ENCODE measurements at places on chromosomes 3 and 15.
A peak's percentile ranks its signal among the peaks of the same experiment; 100 is the strongest.

- no peak for DNase-seq
Observed at GRCh38 chr15:100049936-100050876, 291.6 kb downstream of the ADAMTS17 start.

DNA sequence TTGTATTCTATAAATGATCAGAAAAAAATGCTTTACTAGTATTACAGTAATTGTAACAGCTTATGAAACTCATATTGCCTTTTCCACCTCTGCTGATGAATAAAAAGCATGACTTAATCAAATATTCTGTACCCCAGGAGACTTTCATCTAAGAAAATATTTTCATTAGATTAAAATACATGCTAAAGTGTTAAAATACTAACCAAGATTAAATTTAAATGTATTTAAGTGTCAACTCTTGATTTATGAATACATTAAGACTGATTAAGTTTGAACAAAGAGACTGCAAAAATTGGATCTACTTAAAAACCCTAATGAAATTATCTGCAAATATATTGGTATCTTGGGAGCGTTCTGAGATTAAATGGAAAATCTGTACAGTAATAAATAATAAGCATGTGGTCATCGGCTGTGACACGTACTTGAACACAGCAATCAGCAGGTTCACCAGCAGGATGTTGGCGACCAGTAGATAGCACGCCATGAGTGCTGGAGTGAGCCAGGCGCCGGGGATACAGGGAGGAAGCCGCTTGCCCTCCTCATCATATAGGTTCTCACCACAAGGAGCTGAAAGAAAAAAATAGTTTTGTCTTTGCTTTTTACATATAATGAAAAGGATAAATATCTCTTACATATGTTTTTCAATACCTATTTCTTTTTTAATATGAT lies 36.6 kb upstream of the MTMR10 start:
- DNase-seq: no peak

DNA sequence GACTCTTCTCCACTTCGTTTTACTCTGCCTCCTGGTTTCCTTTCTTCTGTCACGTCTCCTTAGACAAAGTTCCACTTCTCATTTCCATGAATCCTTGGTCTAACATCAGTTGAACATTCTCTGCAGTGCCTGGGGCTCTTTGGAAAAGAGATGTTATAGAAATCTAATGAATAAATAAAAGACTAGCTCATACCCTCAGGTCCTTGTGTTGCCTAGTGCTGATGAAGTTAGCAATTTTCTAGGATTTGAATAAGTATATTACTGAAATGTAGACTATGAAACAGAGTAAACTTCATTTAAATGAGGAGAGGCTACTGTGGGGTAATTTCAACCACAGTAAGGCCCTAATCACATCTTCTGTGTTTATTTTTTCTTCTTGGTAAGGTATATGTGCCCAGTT lies 146.9 kb upstream of the CADPS start:
- DNase-seq: no peak

- no peak for DNase-seq
Observed at GRCh38 chr15:73388256-73388781, 19.6 kb upstream of the HCN4 start.

DNA sequence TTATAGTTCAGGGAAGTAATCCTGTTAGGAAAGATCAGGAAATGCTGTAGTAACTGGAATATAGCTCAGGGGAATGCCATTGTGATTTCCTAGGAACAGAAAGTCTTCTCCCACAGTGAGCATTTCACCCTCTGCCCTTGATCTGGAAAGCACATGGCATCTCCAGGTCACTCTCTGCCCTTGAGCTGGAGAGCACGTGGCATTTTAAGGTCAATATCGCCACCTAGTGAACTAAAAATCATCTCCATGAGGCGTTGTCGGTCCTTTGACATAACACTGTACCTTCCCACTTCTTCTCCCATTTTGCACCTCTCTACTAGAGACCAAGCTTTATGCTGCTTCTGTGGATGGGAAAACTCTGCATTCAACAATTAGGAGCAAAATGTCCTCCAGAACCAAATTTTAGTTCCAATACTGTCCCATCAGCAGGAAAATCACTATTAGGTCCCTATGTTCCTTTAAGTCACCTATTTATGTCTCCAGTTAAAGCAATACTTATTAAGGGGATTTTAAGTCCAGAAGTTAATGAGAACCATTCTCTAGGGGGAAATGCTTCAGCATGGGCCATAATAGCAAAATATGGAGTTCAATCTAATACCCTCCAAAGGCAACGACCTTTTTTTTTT lies 54.7 kb upstream of the GK5 start:
- peak; percentile 13 for DNase-seq

DNA sequence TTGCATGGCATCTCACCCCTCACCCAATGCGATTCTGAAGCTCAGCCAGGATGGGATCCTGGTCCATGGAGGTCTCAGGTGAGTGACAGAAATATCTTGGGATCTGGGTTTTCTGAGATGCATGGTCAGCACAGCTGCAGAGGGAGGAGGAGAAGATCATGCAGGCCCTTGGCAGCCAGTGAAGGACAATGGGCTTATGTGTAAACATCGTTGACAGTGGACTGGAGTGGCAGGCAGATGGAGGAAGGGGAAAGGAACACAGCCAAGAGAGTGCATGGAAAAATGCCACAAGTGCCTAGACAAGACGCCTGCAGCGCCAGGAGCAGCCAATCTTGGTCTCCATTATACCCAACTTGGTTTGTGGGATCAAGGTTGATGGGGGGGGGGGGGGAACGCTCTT lies 347.9 kb downstream of the MCTP2 start:
- no peak for DNase-seq

DNA sequence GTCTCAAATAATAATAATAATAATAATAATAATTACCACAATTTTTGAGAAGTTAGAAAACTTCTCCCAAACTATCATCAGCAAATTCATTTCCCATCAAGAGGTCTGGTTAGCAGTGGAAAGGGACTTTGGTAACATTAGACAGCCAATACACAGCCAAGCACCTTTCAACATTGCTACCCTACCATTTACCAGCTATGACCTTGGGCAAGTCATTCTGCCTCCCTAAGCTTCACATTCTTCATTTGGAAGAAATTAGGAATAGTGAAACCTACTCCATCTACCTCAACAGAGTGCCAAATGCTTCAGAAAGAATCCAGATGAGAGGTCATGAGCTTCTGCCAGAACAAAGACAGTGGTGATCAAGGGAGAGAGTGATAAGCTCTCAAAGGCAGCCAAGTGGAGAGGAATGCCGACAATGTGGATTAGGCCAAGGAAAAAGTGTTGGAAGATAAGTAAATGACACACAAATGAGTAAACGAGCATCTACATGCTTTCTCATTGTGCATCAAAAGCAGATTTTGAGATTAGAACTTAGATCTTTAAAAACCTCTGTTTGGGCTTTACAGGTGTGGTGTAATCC lies 42.9 kb upstream of the LPP start:
- no peak for DNase-seq

DNA sequence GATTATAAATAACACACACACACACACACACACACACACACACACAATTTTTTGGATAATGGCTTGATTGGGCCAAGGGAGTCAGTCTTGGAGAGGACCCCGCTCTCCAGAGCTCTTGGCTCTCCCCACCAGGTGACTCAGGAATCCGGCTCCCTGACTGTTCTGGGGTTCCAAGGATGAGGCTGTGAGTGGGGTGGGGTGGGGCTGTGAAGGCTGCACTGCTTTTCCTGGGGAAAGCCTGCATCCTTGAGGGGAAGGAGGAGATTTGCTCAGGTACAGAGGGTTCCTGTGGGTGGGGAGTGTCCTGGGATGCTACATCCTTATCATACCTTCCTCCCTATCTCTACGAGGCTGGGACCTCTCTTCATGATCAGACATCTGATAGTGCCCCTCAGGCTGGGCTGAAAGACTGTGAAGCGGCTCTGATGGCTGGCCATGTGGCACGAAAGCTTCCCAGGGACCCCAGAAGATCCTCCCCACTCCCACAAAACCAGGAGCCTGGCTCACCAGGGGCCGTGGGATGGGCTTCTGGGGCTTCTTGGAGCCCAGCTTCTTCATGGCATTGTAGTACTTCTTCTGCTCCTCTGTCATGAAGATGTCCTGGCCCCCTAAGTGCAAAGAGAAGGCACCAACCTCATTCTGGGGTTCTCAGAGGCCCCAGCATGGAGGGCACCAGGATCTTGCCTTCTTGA lies 59.2 kb downstream of the EXOG start:
- DNase-seq: no peak

DNA sequence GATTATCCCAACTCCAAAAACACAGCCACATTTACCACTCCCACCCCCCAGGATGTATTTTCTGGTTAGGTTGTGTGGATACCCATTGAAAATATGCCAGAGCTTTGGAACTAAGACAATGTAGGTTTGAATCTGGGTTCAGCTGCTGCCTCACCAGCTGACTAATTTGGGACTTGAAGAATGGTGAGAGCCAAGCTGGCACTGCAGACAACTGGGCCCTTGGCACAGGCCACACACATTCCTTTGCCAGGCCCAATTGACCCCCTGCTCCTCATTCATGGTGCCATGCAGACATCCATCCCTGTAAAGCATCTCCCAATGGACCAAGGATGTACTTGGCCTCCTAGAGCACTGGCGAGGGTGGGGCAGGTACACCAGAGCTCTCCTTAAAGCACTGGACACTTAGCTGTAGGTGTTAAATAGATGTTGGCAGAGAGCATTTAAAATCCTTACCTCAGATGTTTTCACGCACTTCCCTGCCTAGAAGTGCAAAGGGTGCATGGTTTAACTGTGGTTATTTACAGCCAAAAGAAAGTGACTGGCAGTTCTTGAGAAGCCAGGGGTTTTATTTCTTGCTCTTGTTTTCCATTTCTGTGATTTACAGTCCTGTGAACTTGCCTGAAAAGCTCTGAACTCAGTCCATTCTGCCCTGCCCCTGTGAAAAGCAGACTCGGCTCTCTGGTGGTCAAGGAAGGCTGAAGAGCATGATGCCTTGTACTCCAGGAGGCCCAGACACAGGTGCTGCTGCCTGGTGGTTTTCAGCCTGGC lies 138.5 kb downstream of the CLSTN2 start:
- DNase-seq: no peak

DNA sequence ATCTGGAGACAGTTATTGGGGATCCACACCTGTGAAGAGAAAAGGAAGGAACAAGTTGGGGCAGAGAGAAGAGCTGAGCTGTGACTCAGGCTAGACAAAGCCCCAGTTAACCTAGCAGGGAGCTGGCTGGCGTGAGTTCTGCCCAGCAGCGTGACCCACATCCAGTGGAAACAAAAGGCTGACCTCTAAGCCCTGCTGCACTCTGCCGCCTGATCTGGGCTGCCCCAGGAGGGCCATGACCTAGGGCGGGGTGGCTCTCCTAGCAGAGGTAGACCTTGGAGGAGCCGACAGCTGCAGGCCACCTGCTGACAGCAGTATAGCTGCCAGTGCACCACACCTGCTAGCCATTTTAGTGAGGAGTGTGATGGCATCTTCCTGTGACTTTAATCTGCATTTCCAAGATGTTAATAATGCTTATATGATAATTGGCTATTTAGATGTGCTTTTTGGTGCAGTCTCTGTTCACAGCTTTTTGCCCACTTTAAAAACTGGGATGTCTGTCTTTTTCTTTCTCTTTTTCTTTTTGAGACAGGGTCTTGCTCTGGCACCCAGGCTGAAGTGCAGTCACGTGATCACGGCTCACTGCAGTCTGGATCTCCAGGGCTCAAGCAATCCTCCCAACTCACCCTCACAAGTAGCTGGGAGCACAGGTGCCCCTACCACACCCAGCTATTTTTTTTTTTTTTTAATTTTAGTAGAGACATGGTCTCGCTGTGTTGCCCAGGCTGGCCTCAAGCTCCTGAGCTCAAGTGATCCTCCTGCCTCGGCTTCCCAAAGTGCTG lies 78.1 kb downstream of the LSM3 start:
- DNase-seq: no peak

DNA sequence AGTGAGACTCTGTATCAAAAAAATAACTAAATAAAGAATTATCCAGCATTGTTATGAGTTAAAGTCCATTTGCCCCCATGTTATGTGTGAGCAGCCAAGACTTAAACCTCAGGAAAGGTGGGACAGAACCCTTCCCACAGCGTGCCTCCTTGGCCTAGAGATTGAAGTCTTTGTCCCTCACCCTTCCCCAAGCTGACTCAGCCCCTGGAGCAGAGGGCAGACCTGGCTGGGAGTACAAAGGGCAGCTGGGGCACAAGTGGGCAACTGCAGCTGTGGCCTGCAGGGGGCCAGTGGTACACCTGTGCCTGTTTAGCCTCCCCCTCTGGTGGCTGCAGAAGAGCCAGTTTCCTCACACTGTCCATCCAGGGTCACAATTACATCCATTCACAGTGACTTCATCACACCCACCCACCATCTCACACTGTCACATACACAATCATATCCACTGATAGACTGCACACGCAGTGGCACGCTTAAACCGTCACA lies 940 bp upstream of the ACY1 start:
- DNase-seq: no peak

DNA sequence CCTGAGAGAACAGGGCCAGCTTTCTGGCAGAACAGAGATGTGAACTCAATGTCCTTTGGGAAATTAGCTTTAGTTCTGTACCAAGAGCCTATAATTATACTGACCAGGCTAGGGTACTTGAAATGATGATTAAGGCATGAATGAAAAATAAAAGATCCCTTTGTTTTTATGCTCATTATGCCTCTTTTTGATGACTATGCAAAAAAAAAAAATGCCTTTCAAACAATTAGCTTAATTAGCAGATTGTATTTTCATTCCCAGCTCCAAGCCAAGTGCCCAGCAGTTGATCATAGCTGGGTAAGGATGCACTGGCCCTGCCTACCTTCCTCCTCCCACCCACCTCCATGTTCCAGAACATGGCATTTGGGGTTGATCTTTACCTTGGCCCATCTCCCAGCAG lies 56.8 kb downstream of the LYZL4 start:
- DNase-seq: no peak

GRCh38 chr15:95043933-95044313 lies 812.6 kb downstream of the MCTP2 start:
- DNase-seq: no peak

GRCh38 chr15:40409366-40409765 lies 3.8 kb downstream of the IVD start:
- DNase-seq: no peak

GRCh38 chr3:195796795-195797194 lies 14.9 kb downstream of the MUC4 start:
- DNase-seq: no peak

- no peak for DNase-seq
Observed at GRCh38 chr3:59374091-59374817, 324.4 kb upstream of the CFAP20DC start.

- no peak for DNase-seq
Observed at GRCh38 chr15:70698836-70699390, 64.4 kb downstream of the UACA start.

DNA sequence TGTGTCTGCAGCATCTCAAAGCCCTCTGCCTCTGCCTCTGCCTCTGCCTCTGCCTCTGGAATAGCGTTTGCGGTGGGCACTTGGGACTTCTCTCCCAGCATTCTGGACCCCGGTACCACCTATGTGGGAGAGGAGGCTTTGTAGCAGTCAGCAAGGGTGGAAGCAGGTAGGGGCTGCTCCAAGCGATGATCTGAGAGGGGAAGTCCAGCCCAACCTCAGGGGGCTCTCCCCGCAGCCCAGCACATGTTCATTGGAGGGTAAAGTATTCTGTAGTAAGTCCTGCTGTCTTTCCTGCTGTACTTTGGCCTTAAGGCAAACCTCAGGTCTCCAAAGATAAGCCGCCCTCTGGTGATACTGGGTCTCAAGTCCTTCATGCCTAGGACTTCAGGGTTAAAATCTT lies 68.6 kb downstream of the FAM174B start:
- DNase-seq: no peak

Data from stimulated activated CD8-positive, alpha-beta memory T cell treated with anti-CD3 and anti-CD28 coated beads, Interleukin-4, amount 100 ng/mL, for 1 hour (primary cell).